ENCODE measurements at places on chromosomes 2 and 18.

GRCh38 chr2:168458139-168458538 is 2.1 kb downstream of the CERS6 start:
- DNase-seq: no peak

GRCh38 chr2:231176066-231176465 is 22.4 kb upstream of the ARMC9 start:
- no peak for DNase-seq

- no peak for DNase-seq
Measured at GRCh38 chr2:25590921-25591505, 82.4 kb downstream of the DTNB start.

DNA sequence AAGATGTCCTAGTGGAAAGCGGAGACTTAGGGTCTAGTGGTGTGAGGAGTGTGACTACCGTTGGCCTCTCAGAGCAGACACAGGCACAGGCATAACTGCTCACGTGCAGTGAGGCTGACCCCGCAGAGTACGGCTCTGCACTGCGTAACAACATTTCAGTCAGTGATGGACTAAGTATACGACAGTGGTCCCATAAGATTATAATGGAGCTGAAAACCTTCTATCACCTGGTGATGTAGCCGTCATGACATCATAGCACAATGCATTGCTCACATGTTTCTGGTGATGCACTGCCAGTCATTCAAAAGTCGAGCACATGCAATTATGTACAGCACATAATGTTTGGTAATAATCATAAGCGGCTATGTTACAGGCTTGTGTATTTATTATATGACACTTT is 179.6 kb downstream of the VAPA start:
- no peak for DNase-seq

GRCh38 chr2:238702276-238703052 is 145.4 kb upstream of the TWIST2 start:
- DNase-seq: no peak

- no peak for DNase-seq
Measured at GRCh38 chr18:6871566-6871965, 142.1 kb downstream of the ARHGAP28 start.

- no peak for DNase-seq
Measured at GRCh38 chr18:72692086-72692485, 147.9 kb upstream of the CBLN2 start.

DNA sequence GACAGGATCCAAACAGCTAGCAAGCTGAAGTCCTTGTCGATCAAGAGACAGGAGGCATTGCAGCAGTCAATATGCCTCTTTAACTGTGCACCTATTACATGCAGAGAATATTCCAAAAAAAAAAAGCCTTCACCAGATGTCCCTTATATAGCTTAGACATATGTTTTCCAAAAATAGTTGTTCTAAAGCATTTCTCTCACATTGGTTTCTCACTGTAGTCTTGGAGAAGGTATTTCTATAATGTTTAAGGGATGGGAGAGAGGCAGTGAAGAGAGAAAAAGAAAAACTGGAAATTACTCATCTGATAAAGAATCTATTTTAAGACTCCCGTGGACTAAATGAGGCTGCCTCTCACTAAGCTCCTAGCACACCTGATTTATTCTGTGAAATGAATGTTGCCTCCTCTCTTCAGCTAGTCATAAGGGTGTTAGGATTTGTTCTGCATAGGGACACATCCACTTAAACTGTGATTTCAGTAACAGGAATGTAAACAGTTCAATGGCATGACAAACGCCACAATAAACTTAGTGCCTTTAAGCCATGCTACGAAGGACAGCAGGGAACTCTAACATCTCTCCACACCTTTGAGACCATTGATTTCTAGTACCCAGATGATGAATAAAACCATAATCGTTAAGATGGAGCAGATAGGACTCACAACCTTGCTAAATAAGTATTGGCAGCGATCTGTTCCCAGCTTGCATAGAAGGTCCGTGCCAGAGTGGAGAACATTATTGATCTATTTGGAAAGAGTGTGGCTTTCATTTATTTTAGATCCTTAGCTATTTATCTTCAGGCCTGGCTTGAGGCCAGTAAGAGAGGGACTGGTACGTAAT is 98.6 kb upstream of the NCK2 start:
- DNase-seq: no peak

GRCh38 chr2:224038049-224038829 is 847 bp downstream of the SERPINE2 start:
- DNase-seq: peak; percentile 17

GRCh38 chr2:69201259-69201658 is 185.8 kb downstream of the GFPT1 start:
- no peak for DNase-seq

DNA sequence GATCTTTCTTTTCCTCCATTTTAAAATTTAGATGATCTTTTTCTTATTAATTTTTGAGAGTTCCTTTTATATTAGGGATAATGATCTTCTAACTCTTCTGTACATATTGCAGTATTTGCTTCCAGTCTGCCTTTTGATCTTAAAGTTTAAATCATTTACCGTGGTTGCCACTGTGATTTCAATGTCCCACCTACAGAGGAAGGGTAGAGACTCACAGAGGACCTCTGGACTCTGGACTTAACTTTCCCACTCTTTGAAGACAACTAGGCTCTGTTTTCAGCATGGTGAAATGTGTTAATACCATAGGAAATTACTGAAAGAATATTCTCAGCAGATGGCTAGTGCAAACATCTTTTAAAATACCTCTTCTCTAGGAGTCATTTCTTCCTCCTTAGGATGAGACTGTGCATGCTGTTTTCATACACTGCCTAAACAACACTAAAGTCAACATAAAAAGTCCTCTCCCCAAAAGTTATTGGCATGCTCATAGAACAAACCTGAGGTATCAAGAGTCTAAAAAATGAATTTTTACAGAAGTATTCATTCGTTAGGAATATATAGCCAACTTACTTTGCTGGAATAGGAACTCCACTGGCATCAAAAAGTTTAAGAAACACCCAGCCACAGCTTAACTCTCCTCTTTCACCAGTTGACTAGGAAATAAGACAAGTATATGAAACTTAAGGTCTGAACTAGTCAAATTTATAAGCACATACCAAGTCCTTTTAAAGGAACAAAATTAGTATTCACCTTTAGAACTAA is 30.7 kb upstream of the MALL start:
- no peak for DNase-seq

GRCh38 chr2:151862700-151863099 is 34.5 kb upstream of the ARL5A start:
- DNase-seq: no peak

DNA sequence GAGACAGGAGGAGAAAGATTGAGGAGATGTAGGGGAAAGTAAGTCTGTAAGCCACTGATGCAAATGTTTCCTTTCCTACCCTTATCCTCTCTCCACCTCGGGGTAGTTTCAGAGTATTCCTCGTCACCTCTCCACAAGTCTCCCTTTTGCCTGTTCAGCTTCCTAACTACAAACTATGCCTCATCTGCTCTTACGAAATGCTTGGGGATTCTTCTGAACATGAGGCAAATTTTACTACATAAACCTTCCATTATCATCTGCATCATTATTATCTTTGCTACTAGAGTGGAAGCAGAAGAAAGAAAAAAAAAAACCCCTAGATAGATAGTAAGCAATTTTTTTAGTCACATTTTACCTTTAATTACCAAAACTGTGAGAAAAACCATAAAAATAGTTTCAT is 43.1 kb upstream of the CWC22 start:
- DNase-seq: no peak

- DNase-seq: no peak
Measured at GRCh38 chr18:5662586-5663090, 118.8 kb upstream of the EPB41L3 start.

DNA sequence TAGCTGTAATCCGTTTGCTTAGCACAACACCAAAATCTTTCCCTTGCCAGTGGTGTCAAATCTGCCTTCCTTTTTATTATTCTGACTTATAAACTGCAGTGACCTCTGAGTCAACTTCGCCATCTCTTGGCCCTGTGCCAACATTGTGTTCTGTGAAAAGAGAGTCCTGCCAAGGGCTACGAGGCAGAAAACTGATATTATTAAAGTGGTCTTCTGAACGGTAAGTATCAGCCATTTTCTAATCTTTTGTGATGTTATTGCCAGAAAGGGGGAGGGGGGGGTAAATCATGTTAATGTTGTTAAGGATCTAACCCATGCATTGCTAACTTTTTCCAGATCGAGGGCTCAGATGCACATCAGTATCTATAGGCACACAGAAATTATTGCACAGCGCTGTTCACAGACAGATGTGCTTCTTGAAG is 121.5 kb upstream of the LTBP1 start:
- DNase-seq: no peak

DNA sequence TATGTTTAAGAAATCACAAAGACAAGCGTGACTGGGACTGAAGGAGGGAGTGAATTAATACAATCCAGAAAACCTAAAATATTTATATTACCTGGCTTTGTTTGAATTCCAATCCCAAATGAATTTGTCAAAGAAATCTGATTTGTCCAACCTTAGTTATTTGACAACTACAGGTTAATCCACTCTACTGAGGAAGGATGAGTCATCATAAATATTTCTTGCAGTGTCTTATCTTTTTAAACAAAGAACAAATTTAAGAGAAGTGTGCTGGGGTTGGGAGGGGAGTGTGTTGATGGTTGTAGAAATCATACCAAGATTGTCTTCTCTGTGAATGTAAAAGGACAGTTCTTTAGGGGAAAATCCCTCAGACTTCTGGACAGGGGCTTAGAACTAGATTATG is 1106.3 kb upstream of the SLC39A10 start:
- no peak for DNase-seq

DNA sequence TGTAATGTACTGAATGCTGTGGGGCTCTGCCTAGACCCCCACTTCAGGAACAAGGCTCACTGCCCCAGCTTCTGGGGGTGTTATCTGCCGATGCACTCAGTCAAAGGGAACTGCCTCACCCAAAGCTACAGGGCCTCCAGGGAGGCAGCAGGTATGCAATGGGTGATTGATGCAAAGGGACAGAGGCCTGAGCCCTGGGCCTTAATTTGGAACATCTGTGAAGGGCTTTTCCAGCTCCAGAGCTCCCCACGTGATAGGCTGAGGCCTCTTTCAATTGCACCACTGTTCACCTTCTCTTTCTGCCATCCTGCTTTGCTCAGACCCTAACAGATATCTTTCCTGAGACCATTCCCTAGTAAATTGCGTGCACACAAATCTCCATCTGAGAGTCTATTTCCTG is 131.0 kb downstream of the ATL2 start:
- no peak for DNase-seq

GRCh38 chr2:183010112-183010511 is 28.1 kb downstream of the NCKAP1 start:
- DNase-seq: no peak

DNA sequence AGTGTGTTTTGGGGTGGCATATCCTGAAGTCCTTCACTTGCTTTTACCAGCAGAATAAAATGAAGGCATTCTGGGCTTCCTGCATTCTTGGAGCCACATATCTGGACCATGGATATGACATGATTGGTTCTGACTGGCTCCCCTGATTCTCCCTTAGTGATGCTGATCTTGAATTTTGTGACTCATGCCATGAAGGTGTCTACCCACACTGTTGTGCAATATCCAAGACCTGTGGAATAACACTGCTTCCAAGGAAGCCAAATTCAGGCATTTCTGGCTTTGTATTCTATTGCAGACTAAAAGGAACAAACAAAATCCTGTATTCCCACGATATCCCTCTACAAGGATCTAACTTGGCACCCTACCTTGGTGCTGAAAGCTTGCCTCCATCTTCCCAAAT is 125.8 kb downstream of the LYPD6B start:
- no peak for DNase-seq

GRCh38 chr2:150339282-150339681 is 148.2 kb downstream of the RND3 start:
- no peak for DNase-seq

DNA sequence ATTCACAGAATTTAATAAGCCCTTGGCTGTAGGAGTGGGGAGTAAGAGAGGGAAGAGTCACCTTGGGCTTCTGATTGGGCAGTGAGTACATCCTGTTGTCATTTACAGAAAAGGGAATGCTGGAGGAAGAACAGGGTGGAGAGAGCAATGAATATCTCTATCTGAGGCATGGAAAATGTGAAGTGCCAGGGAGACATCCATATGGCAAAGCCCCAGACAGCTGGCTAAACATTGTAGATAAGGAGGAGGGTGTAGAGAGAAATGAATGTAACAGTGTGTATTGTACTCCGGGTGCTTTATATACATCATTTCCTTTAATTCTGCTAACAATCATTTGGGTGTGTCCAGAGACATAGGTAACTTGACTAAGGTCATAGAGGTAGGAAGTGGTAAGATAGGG is 103.5 kb downstream of the UPP2 start:
- DNase-seq: no peak

- DNase-seq: no peak
Measured at GRCh38 chr2:45009303-45009927, at the start of gene SIX2. Gene SIX2, minus strand, starts transcription at chr2:45009452. Its CDS starts 342 bp downstream, at chr2:45009110.

DNA sequence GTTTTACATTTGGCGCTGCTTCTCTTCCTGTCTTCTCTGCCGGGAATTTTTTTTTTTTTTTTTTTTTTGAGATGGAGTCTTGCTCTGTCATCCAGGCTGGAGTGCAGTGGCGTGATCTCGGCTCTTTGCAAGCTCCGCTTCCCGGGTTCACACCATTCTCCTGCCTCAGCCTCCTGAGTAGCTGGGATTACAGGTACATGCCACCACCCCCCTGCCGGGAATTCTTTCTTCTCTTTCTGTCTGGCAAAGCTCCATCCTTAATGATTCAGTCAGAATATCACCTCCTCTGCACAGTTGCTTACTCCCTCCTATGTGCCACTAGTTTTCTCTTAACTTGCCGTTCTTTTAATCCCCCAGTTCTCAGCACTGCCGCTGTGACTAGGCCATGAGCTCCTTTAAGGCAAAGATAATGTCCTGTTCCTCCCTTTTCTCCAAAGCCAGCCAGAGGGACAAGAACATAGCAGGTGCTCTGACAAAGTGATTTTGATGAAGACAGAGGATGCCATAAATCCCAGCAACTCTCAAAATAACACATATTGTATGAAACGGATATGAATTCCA is 112.1 kb upstream of the LRATD1 start:
- no peak for DNase-seq

DNA sequence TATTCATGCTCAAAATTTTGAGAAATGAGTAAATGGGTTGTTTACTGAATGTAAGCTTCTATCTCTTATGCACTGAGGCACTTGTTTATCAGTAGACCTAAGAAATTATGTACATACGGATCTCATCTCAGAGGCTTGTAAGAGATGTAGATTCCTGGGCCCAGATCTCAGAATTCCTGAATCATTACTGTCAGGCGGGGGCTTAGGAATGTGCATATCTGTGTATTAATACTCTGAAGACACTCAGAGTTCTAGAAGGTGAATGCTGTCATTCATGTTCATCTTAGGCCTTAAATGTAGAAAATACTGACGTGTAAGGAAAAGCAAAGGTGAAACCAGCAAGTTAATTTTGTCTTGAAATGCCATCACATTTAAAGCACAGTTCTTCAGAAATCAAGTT is 169.6 kb downstream of the FMNL2 start:
- no peak for DNase-seq

- no peak for DNase-seq
Measured at GRCh38 chr2:173033084-173033483, 42.6 kb upstream of the MAP3K20 start.

DNA sequence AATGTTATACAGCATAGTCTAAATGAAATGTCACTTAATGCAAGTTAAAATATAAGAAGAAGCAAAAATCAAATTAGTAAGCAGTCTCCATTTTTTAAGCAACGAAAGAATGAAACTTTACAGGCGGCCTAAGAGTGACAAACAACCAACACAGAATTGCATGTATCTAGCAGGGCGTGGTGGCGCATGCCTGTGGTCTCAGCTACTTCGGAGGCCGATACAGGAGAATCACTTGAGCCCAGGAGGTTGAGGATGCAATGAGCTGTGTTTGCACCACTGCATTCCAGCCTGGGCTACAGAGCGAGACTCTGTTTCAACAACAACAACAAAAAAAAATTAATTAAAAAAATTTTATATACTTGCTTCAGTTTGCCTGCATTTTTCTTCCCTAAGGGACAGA is 16.6 kb downstream of the RBMS1 start:
- no peak for DNase-seq

All from CD4-positive, alpha-beta T cell treated with Interleukin-12 subunit alpha and Interleukin-12 subunit beta, for 1 hour (primary cell).